ENCODE measurements at places on chromosomes 4 and X.
A peak's percentile ranks its signal among the peaks of the same experiment; 100 is the strongest.

GRCh38 chrX:43646800-43647199 is 9.3 kb upstream of the MAOA start:
- no peak for DNase-seq

- DNase-seq = no peak
Measured at GRCh38 chr4:133641191-133641590, 492.1 kb downstream of the PCDH10 start.

DNA sequence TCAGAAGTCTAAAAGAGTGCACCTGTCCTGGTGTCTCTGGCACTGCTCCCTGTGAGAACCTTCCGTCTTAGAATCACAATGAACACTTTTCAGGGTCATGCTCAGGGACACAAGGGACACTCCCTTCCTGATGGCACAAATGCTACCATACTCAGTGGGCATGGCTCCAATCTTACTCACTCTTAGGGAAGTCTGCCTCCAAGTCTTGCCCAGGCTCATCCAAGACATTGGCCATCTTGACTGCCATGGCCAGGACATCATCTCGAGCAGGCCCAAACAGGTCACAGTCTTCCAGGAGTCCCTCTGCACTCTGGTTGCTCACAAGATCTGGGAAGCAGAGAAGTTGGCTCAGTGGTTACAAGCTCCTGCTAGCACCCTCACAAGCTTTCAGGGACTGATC is 8.8 kb downstream of the ZMYM3 start:
- DNase-seq = no peak

- no peak for DNase-seq
Measured at GRCh38 chrX:52280812-52281211, 88.0 kb upstream of the XAGE2 start.

DNA sequence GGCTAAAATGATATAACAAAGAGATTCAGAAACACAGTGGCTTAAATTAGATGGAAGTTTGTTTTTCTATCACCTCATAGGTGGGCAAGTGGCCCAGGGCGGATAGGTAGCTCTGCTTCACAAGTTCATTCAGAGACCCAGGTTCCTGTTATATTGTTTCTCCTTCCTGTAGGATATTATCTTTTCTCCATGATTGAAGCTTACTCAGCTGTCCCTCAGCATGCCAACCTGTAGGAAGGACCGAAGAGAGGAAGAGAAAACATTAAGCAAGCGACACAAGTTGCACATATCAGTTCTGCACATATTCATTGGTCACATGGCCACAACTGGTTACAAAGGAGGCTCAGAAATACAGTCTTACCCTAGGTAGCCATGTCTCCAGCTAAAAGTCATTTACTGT is 6.9 kb downstream of the KLHL5 start:
- peak; percentile 57 for DNase-seq

DNA sequence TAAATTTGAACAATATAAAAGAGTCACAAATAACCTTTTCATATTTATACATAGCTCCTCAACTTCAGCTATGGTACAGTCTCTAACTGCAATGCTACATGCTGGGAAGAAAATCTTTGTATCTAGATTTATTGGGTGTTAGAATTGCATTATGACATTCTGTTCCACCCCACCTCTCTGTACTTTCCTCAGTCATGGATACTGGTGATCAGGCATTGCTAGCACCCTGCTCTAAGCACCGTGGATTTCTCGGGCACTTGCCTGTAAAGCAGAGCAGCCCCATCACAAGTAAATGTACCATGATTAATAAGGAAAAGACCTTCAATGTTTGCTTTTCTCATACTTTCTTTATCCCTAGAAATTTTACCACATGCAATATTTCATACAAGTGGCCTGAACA is 1028.9 kb upstream of the INTU start:
- no peak for DNase-seq

Measured in trophoblast cell (in vitro differentiated cells and primary cell).